ENCODE measurements at places on chromosomes 2 and 18.
A peak's percentile ranks its signal among the peaks of the same experiment; 100 is the strongest.

DNA sequence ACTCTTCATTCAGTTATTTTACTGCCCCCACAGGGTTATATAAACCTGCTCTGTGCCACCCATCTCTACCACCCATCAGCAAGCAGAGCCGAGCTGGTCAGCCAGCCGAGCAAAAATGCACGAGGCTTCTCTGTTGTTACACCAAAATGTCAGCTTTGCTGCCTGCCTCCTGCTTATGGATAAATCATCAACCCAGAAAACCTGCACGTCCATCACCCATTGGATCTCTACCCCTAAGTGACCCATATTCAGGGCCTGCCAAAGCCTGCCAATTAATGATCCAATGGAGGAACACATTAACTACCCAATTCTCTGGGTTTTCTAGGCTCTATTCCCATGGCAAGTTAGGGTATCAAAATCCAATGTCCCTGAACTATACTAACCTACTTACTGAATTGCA, 365.5 kb upstream of the ACVR2A start:
- no peak for DNase-seq

GRCh38 chr2:236776695-236777251, 207.1 kb downstream of the ACKR3 start:
- DNase-seq, result no peak

GRCh38 chr2:69600425-69600824, 43.1 kb downstream of the AAK1 start:
- no peak for DNase-seq

GRCh38 chr2:71693286-71694270, 240.2 kb downstream of the DYSF start:
- no peak for DNase-seq

DNA sequence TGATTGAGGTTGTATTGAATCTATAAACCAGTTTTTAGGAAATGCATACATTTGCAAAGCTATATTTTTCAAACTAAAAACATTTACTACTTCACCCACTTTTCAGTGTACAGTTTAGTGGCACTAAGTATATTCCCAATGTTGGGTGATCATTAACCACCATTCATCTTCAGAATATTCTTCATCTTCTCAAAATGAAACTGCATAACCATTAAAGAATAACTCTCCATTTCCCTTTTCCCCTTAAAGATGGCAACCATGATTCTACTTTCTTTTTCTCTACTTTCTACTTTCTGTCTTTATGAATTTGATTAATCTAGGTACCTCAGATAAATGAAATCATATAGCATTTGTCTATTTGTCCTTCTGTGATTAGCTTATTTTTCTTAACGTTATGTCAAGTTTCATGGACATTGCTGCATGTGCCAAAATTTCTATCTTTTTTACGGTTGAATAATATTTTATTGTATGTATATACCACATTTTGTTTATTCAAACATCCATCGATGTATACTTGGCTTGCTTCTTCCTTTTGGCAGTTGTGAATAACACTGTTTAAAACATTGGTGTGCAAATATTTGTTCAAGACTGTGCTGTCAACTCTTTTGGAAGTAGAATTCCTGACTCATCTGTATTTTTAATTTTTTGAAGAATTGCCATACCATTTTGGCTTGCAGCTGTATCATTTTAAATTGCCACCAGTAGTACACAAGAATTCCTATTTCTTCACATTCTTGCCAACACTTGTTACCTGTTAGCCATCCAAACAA, 104.9 kb downstream of the RPRM start:
- DNase-seq, result no peak

GRCh38 chr2:125386074-125386473, 1269.9 kb upstream of the GYPC start:
- DNase-seq, result peak; percentile 84

GRCh38 chr2:142819411-142819810, 58.1 kb upstream of the KYNU start:
- no peak for DNase-seq

DNA sequence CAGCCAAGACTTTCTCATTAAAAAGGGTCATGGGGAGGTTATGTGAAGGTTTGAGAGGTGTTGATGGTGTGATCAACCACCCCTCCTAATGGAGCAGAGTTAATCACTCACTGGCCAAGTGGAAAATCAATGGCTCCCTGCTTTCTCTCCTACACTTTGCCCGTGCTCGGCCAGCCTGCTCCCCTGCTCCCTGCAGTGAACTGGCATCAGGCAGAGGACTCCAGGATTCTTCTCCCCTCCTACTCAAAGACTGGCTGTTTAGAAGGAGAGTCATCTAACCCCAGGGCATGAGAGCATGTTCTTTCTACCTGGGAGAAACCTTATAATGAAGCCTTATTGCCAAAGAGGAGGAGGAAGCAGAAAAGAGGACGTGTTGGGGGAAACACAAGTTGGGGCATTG, 74.9 kb downstream of the SGPP2 start:
- no peak for DNase-seq

DNA sequence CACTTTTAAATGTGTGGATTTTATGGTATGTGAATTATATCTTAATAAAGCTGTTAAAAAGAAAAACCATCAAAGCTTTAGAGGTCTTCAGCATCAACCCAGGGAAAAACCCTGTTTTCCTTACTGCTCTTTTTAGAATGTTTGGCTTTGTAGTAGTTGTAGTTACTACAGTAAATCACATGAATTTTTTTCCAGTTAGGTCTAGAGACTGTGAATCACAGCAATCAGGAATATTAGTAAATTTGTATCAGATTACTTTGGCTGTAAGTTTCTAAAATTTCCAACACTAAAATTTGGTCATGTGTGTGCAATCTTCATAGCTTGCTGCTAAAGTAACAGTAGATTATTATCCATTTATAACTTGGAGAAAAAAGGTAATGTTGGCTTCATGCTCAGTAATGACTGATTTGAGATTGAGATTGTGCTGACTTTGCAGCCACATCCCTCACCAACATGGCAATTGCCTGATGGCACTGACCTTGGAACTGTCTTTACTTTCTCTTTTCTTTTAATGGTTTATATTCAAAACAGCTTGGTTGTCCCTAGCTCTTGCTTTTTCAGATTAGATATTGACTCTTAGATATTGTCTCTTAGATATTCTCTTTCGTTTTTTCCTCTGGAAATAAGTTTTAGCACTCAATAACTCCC, 41.1 kb downstream of the LCLAT1 start:
- no peak for DNase-seq

- peak; percentile 90 for DNase-seq
Measured at GRCh38 chr2:69386789-69387734, at the start of gene GFPT1. Gene GFPT1 (minus strand): TSS chr2:69387227. CDS start chr2:69387071, 156 bp downstream.

GRCh38 chr2:240112914-240113690, 23.0 kb downstream of the COPS9 start:
- no peak for DNase-seq

DNA sequence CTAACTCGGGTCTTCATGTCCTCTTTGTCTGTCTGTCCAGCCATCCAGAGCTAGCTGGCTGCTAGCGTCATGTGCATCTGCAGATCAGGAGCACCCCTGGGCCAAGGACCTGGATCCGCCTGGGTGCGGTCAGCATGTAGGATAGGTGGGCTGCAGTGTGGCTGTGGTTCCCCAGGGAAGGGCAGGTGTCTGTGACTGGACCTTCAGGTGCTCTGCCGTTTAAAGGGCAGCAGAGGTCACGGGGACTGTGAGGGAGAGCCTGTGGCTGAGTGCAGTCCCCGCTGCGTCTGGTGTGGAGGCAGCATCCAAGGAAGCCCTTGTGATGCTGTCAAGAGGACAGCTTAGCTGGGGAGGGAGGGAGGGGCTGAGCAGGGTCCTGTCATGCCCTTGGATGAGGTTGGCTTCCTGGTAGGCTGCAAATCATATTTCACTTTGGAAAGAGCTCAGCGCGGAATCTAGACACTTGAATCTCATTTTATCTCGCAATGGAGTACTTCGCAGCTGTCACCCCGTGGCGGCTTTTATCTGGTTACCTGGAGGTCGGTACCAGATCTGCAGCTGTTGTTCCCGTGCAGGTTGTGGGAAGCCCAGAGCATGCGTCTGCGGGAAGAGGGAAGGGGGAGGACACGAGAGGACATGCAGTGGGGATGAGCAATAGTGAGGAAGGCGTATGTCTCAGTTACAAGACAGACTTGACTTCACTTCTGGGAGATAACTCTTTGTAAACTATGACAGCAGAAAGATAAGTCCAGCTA, 5.9 kb upstream of the RALB start:
- DNase-seq, result peak; percentile 59

- DNase-seq, result no peak
Measured at GRCh38 chr2:39603436-39603835, 62.3 kb upstream of the TMEM178A start.

- no peak for DNase-seq
Measured at GRCh38 chr2:191318037-191318728, 73.0 kb downstream of the MYO1B start.

DNA sequence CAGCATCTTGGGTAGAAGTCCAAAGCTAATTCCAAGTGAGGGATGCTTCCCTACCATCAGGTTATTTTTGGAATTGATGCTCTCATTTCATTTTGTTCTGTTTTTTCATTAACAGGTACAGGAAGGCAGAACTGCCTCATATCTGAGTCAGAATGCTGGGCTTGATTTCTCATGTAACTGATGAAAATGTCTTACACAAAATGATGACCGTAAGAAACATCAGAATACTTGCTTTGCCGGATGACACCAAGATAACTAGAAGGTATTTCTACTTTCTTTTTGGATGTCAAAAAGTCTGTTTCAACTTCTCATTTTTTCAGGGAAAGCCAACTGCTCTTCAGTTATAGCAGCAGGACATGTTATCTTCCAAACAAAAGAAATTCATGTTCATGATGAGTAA, 62.6 kb downstream of the ETAA1 start:
- DNase-seq, result no peak

Measured in SK-N-DZ (cell line).